Fibroblast of skin of right biceps (primary cell): ENCODE measurements at places on chromosomes 2 and 18.

- peak; percentile 53 for DNase-seq
Measured at GRCh38 chr2:44324971-44325426, 36.3 kb downstream of the PREPL start.

DNA sequence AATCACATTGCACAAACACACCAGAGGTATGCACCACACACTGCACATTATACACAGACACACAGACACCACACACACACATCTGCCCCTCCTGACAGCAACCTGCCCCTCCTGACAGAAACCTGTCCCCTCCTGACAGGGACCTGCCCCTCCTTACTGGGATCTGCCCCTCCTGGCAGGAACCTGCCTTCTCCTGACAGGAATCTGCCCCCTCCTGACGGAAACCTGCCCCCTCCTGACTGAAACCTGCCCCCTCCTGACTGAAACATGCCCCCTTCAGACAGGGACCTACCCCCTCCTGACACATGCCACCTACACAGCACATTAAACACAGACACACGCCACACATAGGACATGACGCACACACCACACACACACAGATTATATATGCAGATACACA lies 88.9 kb downstream of the PXDN start:
- peak; percentile 4 for DNase-seq

GRCh38 chr2:84486441-84487115 lies 27.5 kb upstream of the SUCLG1 start:
- peak; percentile 41 for DNase-seq

GRCh38 chr2:138390316-138390945 lies 111.1 kb upstream of the SPOPL start:
- no peak for DNase-seq
